ENCODE measurements at places on chromosomes 6 and 20.

DNA sequence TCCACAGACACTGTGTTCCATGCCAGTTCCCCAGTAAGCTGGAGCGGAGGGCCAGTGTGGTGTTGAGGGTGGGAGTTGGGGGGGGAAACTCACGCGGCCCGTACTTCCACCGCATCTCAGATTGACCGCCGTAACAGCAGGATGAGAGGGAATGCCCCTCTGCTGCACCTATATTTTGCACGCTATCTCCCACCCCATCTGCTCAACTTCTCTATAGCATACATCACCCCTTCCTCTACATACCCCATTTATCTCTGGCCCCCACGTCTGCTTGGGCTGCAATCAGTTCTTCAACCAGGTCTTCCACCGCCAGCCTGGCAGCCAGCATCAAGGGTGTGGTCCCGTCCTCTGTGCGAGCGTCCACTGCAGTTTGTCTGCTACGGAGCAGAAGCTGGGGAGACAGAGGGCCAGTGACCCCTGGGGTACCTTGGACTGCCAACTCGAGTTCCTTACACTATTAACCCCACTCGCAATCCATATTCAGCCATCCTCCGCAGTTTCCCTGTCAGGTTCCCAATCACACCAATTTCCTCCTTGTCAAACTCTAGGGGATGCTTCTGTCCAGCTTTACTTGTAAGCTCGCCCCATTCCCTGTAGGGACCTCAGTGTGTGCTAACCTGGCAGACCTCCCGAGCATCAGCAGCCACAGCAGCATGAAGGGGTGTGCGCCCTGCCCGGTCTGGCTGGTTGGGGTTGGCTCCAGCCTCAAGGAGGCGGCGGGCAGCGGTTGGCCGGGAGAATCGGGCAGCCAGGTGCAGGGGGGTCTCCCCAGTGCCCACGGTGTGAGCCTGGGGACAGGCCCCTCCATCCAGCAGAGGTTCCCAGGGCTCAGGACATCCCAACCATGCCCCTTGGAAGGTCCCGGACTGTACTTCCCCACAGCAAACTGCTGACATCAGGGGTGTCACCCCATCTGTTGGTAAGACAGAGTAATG, 4.5 kb upstream of the GPSM3 start:
- no peak for DNase-seq

DNA sequence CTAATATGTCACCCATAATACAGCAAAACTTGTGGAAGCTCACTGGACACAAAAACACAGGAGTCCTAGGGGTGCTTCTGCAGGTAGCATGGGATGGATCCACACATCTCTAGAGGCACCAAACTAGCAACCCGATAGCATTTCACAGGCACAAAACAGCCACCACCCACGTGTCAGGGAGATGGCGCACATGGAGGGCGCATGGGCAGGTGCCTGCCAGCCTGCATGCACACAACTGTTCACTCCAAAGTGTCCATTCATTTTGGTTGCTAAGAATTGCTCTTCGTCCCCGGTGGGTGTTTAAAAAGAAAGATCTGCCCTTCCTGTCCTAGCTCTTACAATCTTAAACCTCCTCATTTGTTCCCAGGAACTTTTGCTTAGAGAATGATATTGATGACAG, 171.3 kb downstream of the SYNDIG1 start:
- no peak for DNase-seq

GRCh38 chr6:145247692-145248419, 487.5 kb downstream of the EPM2A start:
- DNase-seq, result no peak

DNA sequence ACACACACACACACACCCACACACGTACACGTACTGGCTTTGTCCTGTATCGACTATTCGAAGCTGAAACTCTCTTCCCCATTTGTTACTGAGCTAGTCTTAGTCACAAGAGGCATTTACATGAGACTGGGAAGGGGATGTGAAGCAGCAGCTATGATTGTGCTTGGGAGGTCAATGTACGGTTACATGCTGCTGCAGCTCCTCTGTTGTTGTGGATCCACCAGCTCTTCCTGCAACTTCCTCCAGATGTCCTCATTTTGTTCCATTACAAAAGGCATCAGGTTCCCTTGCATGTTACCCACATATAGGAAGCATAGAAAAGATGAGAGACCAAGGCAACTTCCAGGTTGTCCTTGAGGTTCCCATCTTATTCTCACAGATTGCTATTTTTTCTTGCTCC, 612.4 kb upstream of the IMPG1 start:
- DNase-seq, result no peak

GRCh38 chr6:97594844-97595243, 311.8 kb upstream of the MMS22L start:
- no peak for DNase-seq

GRCh38 chr6:160972111-160972510, 19.5 kb upstream of the MAP3K4 start:
- no peak for DNase-seq
